ENCODE measurements at places on chromosomes 1 and 21.

DNA sequence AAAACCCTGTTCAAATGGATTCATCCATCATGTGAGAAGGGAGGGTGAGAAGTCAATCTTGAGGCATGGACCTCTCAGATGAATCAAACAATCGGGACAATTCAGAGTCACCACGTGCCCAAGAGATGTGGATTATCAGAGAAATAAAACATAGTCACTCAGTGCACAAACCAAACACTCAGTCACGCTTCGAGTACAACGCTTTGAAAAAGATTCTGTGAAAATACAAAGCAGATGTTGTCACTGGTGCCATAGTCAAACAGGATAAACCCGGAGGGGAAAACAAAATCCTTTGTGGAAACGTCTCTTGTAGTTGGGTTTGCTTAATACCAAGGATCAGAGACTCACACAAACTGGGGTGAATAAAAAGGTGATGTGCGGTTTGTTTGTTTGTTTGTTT lies 188.4 kb downstream of the RRAGC start:
- DNase-seq = no peak

- DNase-seq = no peak
Measured at GRCh38 chr1:163933437-163933836, 611.7 kb downstream of the NUF2 start.

DNA sequence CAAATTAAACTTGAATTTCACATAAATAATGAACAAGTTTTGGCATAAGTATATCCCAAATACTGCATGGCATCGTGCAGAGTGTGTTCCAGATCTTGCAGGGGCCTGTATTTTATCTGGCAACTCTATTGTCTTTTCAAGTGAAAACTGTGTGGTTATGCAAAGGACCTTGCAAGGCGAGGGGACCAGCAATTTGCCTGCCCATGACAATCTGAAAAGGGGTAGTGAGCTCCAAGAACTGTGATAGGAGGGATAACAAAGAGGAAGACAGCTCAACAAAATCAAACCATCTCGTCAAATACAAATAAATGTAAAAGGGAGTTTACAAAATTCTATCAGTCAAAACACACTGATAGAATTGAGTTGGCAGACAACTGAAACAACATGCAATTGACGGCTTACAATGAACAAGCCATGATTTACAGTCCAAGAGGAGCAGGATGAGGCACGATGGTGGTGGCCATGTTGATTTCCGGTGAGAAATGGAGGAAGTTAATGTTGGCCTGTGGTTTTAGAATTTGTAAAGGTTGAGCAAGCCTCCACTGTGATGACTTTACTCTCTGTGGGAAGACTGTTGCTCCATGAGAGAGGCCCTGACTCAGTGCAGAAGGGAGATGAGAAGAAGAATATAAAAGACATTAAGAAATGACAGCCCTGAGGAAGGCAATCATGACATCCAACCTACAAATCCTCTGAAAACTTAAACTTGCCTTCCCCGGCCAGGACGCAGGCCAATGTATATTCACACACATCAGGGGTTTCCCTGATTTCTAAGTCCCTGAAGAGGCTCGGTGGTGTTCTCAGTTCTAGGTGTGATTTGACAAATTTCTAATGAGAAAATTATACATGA lies 132.2 kb downstream of the ADSS2 start:
- peak; percentile 84 for DNase-seq

GRCh38 chr21:42417533-42417932 lies 13.8 kb downstream of the UBASH3A start:
- no peak for DNase-seq

DNA sequence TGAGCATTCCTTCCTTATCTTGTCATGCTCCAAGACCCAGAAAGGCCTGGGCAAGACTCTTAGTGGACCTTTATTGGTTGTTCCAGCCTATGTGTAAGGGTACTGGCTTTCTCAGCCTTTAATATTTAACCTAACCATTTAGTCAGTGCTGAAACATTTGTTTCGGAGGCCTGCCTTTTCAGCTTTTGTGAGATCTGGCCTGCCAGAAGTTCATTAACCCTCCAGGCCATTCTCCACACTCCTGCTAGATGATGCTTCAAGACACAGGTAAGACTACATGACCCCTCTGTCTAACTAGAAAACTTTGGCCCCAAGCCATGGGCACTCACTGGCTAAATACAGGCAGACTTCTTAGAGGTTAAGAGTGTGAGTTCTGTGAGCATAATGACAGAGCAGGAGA lies 138.4 kb upstream of the ZP4 start:
- no peak for DNase-seq

- DNase-seq = peak; percentile 77
Measured at GRCh38 chr1:154328318-154329151, 3.2 kb downstream of the ATP8B2 start.

- DNase-seq = no peak
Measured at GRCh38 chr1:43942411-43942810, 4.3 kb upstream of the IPO13 start.

- DNase-seq = no peak
Measured at GRCh38 chr1:118859999-118860398, 128.1 kb downstream of the TBX15 start.

GRCh38 chr1:89815611-89816010 lies 5.2 kb upstream of the LRRC8D start:
- no peak for DNase-seq

GRCh38 chr1:154969246-154969645 lies 1.3 kb downstream of the SHC1 start:
- no peak for DNase-seq

DNA sequence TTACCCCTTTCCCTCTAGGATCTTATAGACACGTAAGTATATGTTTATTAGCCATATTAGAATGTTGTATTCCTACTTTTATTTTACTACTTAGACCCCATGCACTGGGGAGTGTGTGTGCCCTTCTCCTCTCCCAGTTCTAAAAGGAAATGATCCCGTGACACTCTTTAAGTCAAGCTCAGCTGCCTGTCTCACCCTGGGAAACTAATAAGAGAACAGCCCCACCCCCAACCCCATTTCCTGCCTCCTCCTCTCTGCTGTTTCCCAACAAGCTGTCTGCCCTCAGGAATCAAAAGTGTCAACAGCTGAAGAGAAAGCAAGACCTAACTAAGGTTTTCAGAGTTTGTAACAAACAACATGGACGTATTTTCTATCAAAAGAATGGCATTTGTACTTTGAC lies 92.6 kb upstream of the VAV3 start:
- no peak for DNase-seq

DNA sequence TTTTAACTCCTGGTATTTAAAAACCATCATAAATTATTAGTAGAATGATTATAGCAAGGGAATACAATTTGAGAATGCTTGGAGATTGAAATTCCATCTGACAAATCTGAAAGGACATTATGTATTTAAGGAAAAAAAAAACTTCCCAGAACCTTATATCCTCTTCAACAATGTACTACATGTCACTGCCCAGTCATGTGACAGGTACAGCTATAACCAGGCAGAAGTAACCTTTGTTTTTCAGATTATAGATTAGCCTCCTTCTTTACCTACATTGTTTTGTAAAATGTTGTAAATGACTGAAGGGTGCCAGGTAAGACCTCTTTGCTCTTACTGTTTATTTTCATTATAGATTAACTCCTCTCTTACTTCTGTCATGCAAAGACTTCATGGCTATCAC lies 96.9 kb downstream of the KCNJ6 start:
- no peak for DNase-seq

- no peak for DNase-seq
Measured at GRCh38 chr1:210104103-210104502, 128.5 kb upstream of the SERTAD4 start.

GRCh38 chr1:93837961-93838360 lies 41.0 kb downstream of the DNTTIP2 start:
- DNase-seq = no peak

DNA sequence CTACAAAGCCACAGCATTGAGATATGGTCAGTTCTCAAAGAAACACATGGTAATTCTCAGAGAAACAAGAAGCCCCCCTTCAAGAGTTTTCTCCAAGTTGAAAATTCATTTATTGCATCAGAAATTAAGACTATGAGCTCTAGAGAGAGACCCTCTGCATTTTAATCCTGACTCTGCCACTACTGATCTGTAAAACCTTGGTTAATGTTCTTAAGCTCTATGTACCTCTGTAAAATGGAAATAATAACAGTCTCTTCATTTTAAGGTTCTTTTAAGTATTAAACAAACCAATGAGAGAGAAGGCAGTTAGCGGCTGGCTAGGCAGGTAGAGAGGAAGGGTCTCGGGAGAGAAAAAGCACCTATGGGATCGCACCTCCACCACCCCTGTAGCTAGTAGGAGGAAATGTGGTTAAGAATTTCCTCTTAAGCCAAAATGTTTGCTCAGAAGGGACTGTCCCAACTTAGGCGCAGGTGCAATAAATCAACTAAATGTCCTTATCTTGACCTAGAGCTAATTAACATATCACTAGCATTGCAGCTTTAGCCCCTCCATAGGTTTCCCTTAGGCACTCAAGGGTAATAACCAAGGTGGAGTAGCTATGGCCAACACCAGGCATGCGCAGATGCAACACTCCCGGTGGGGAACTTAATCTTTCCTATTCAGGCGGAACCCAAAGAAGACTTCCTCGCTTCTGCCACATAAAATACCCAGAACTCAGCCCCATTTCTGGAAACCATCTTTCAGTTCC lies 1685.4 kb downstream of the MRPL39 start:
- DNase-seq = peak; percentile 0

- DNase-seq = peak; percentile 53
Measured at GRCh38 chr1:50109647-50110075, 941 bp downstream of the ELAVL4 start.

GRCh38 chr1:195791796-195792195 lies 816.4 kb downstream of the KCNT2 start:
- no peak for DNase-seq

GRCh38 chr1:53140451-53140850 lies 2.0 kb downstream of the SLC1A7 start:
- DNase-seq = no peak

DNA sequence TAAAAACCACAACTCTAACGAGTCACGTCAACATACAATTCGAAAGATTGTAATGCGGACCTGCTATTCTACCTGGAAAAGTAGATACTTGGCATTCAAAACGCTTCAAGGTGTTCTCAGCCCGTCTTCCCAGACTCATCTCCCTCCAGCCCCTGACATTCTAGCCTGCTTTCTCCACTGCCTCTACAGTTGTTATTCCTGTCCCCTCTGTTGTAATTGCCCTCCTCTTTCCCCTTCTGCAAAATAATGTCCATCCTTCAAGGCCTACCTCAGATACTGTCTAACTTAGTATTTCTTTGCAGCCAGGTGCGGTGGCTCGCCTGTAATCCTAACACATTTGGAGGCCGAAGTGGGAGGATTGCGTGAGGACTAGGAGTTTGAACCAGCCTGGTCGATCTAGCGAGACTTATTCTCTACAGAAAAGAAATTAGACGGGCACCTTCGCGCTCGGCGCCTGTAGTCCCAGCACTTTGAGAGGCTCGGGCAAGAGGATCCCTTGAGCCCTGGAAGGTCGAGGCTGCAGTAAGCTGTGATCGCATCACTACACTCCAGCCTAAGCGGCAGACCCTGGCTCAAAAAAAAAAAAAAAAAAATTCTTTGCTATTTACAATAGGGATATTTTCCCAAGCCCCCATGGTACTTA lies 756 bp upstream of the RBM34 start:
- DNase-seq = no peak

DNA sequence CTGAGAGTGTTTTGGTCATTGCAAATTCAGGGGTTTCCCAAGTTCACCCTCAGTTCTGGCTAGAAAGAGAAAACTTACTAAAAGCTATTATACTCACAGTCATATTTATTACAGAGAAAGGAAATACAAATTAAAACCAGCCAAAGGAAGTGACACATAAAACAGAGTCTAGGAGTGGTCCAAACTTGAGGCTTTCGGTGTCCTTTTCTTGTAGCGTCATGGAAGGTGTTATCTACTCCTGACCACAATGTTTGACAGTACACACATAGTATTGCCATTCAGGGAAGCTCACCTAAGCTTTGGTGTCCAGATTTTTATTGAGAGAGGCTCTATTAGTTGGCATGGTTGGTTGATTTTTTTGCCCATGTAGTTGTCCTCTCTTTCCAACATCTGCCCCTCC lies 59.0 kb downstream of the SLC35A3 start:
- no peak for DNase-seq

- DNase-seq = peak; percentile 24
Measured at GRCh38 chr1:223153177-223154119, 10.4 kb upstream of the TLR5 start.

- no peak for DNase-seq
Measured at GRCh38 chr1:5508669-5509330, 483.4 kb downstream of the NPHP4 start.

GRCh38 chr1:157117527-157118057 lies 18.0 kb upstream of the ETV3L start:
- DNase-seq = no peak

- no peak for DNase-seq
Measured at GRCh38 chr1:180283098-180283497, 53.0 kb downstream of the LHX4 start.

- peak; percentile 40 for DNase-seq
Measured at GRCh38 chr1:43991476-43992231, at the start of gene CCDC24. Gene CCDC24, plus strand, starts transcription at chr1:43991599. Its CDS starts 280 bp downstream, at chr1:43991879.

DNA sequence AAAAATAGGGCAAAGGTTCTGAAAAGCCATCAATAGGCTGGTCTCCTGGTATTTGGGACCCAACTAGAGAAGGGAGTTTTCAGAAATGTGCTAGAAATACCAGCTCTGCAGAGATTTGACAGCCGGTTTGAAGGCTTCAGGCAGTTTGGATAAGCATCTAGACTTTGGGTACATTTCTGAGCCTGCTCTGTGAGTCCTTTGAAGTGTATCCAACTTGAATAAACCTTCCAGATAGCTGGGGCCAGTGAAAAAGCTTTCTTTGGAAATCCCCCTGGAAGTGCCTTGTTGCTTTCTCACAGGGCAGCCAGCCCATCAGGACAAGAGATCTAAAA lies 6.4 kb upstream of the PEF1 start:
- DNase-seq = no peak

DNA sequence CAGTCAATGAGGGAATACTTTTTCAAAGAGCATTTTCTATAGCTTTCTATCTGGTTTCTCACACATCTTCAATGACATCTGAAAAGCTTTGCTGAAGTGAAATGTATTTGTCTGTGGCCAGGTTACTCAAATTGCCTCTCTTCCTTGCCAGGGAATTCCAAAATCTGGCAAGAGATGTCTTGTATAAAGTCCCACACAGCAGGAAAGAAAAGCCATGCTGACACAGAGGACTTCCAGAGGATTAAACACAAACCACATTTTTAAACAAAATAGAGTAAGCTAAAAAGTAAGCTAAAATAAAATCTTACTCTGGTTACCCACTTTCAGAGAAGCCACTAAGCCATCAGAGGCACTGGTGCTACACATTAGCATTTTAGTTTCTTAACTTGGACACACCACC lies 93.1 kb upstream of the BCAR3 start:
- no peak for DNase-seq

DNA sequence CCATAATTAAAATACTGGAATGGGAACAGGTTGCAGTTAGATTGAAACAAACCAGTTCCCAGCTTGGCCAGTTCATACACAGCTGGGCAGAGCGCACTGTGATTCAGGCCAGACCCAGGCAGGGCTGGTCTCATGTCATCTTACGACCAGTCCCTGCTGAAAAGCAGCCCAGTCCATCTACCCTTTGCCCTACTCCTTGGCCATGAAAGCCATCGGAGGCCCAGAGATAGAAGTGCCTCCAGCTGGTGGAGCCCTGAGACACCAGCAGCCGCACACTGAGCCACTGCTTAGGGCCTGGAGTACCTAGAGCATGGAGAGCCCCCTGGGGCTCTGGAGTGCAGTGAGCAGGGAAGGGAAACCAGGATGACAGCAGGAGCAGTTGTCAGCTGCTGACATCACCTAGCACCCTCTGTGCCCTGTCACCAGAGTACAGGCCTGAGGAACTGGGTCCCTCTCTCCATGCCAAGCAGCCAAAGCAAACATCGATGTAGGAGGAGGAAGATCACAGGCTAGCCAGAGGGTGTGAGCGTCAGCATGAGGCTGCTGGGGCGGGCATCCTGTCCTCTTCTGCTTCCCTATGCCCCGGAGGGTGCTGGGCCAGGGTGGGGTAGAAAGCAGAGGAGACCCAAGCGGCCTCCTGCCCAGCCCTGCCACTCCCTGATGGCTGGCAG lies 34.2 kb upstream of the TMEM125 start:
- DNase-seq = no peak
